ENCODE measurements at places on chromosomes 12 and 14. TPM values are rescaled to one million over a fixed set of nuclear protein-coding genes. Genes with fewer than 3 reads are reported as not detected.

DNA sequence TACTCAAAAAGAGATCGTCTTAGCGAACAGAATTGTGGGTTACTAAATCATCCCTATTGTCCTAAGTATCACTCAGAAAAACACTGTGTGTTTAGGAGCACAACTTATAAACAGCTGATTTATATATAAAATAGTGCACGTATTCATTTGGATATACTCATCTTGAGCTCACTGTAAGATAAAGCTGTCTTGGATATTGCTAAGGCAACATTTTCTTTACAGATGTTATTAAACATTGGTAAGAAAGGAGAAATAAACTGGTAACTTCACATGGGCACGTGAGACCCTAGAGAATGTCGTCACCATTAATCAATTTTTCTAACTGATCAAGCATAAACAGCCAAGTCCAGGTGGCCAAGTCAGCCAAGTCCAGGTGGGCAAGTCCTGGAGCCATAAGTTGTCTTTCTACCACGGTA, 1.7 kb downstream of the PAWR start:
- DNase-seq, result no peak
- no peaks in the 10 kb centered on the region for H3K36me3 ChIP-seq
- H3K27ac ChIP-seq, result peak overlapping the region; percentile 84
- no peaks in the 10 kb centered on the region for H3K27me3 ChIP-seq
- H3K4me3 ChIP-seq, result peak overlapping the region; percentile 87
- H3K4me1 ChIP-seq, result peaks cover 4% of the 10 kb centered on the region

DNA sequence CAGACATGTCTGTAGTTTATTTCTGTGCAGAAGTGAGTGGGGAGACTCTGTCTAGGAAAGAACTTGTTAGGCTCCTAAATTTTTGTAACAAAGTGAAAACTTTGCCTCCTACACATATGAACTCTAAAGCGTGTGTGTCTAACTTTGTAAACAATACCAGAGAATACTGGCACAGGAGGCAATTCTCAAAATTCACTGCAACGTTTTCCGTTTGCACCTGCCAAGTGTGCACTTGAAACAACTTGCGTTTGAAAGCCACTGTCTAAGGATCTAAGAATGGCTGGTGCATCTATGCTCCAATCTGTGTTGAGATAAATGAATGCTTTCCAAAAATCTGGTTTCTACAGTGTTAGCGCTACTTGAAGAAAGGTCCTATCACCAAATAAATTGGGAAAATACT, 15.3 kb downstream of the GRIP1 start:
- DNase-seq, result no peak
- no peak overlapping the region for H3K4me3 ChIP-seq
- no peaks in the 10 kb centered on the region for H3K27me3 ChIP-seq
- H3K36me3 ChIP-seq, result no peaks in the 10 kb centered on the region
- peaks cover 9% of the 10 kb centered on the region for H3K4me1 ChIP-seq

DNA sequence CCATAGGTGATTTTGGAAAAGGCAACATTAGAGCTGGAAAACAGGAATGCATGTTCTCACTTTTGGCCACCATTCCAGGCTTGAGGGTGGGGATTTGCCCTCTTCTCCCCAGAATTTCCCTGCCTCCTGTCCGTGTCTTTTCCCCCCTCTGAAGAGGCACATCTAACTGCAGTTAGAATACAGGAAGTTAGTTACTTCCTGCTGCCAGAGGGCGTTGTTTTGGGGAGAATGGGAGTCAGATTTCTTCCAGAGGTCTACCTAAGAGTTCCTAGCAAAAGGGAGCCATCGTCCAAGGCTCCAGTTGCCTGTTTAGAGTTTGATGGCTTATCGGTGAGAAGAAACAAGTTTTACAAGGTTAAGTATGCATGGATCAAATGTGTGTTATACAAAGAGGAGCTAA, 112.8 kb upstream of the IGF1 start:
- H3K27me3 ChIP-seq, result no peaks in the 10 kb centered on the region
- DNase-seq, result no peak
- no peaks in the 10 kb centered on the region for H3K4me1 ChIP-seq
- H3K27ac ChIP-seq, result no peak overlapping the region
- no peaks in the 10 kb centered on the region for H3K36me3 ChIP-seq

DNA sequence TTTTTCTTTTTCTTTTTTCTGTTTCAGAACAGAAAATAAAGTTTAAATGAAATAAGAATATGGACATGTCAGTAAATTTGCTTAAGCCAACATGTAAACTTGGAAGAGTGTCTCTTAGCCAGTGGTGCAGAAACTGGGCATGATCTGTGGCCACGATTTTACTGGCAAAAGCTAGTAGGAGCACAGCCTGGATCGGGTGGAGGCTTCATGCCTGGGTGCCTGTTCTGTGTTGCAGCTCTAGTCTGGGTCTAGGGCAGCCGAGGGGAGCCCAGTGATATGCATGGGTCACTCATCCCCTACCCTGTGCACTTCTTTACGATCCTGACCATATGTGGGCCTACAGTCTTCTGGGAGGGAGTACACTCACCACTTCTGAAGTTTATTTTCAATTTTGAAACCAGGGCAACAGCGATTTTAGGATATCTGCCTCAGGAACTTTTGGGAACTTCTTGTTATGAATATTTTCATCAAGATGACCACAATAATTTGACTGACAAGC, 45.6 kb upstream of the SMCO2 start:
- H3K4me3 ChIP-seq, result no peak overlapping the region
- no peak for DNase-seq
- H3K36me3 ChIP-seq, result no peaks in the 10 kb centered on the region
- no peaks in the 10 kb centered on the region for H3K27me3 ChIP-seq
- H3K4me1 ChIP-seq, result no peaks in the 10 kb centered on the region

DNA sequence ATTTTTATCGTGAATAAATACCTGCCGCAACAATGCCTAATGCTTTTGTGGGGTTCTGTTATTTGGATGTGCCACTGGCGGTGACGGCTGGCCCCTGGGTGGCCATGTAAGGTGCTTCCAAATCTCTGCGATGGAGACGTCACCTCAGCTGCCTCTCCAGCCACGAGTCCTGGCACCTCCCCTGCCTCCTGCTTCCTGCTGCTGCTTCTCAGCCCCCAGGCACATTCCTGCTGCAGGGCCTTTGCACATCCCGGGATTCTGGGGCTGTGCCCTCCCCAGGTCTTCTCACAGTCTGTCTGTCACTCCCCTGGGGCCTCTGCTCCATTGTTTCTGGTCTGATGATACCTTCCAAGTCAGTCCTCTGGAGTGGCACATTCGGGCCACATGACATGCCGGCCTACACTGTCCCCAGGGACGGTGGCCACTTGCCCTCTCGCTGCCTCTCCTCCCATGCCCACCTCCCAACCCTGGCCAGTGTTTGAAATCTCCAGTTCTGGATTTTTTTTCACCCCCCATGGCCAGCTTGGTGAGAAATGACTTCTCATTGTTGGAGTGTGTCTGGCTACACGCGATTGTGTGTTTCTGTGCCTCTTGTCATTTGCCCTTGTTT, 151.8 kb downstream of the KIF26A start:
- H3K27ac ChIP-seq, result no peak overlapping the region
- H3K4me1 ChIP-seq, result no peaks in the 10 kb centered on the region
- H3K36me3 ChIP-seq, result no peaks in the 10 kb centered on the region
- no peaks in the 10 kb centered on the region for H3K27me3 ChIP-seq
- H3K4me3 ChIP-seq, result no peak overlapping the region
- DNase-seq, result peak; percentile 59

GRCh38 chr14:63800651-63801375, 52.0 kb upstream of the SYNE2 start:
- H3K4me1 ChIP-seq, result no peaks in the 10 kb centered on the region
- no peaks in the 10 kb centered on the region for H3K36me3 ChIP-seq
- H3K27ac ChIP-seq, result no peak overlapping the region
- no peaks in the 10 kb centered on the region for H3K27me3 ChIP-seq
- H3K4me3 ChIP-seq, result no peak overlapping the region

- H3K27me3 ChIP-seq, result no peaks in the 10 kb centered on the region
- H3K4me1 ChIP-seq, result peaks cover 14% of the 10 kb centered on the region
- DNase-seq, result peak; percentile 81
Observed at GRCh38 chr14:91317381-91318308, 73.1 kb upstream of the GPR68 start.

GRCh38 chr12:112870267-112870980, 36.3 kb upstream of the OAS1 start:
- no peaks in the 10 kb centered on the region for H3K36me3 ChIP-seq
- no peak overlapping the region for H3K4me3 ChIP-seq
- H3K4me1 ChIP-seq, result no peaks in the 10 kb centered on the region
- H3K27ac ChIP-seq, result no peak overlapping the region
- DNase-seq, result no peak

GRCh38 chr12:47814539-47815170, 5.0 kb downstream of the HDAC7 start:
- no peaks in the 10 kb centered on the region for H3K36me3 ChIP-seq
- peaks cover 86% of the 10 kb centered on the region for H3K4me1 ChIP-seq
- no peaks in the 10 kb centered on the region for H3K27me3 ChIP-seq
- DNase-seq, result no peak

- no peaks in the 10 kb centered on the region for H3K36me3 ChIP-seq
- H3K4me3 ChIP-seq, result no peak overlapping the region
- no peaks in the 10 kb centered on the region for H3K4me1 ChIP-seq
Observed at GRCh38 chr12:90038289-90038688, 329.7 kb upstream of the ATP2B1 start.

- H3K4me3 ChIP-seq, result no peak overlapping the region
- no peaks in the 10 kb centered on the region for H3K27me3 ChIP-seq
- no peaks in the 10 kb centered on the region for H3K4me1 ChIP-seq
- no peak overlapping the region for H3K27ac ChIP-seq
Observed at GRCh38 chr12:5578775-5579174, 146.9 kb downstream of the NTF3 start.

DNA sequence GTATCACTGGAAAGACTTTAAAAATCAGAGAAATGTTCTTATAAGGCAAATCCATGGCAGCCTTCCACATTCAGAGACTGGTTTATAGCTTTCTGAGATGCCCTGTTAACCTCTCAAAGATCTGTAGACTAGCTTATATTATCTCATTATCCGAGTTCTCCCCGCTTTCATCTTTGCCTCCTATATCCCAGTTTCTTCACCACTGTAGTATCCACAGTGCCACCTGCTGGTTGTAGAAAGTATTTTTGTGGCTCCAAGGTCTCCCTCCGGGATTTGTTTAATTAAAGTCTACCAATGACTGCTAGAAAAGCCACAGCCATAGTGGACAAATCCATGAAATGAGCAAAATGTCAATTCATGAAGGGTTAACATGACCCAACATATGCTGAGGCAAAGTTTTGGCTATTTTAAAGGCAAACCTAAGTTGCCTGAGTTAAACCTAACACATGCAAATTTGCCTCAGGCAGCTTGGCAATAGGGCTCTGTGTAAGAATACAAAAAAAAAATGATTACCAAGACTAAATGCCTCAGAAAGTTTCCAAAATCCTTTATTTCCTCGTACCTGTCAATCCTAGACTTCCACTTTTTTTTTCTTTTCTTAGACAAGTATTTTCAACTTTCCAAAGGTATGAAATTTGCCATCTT, 218.8 kb upstream of the BMP4 start:
- peak; percentile 74 for DNase-seq
- no peaks in the 10 kb centered on the region for H3K27me3 ChIP-seq
- peaks cover 3% of the 10 kb centered on the region for H3K4me1 ChIP-seq
- no peaks in the 10 kb centered on the region for H3K36me3 ChIP-seq
- no peak overlapping the region for H3K4me3 ChIP-seq

GRCh38 chr14:65001723-65002122, 15.0 kb downstream of the FNTB start:
- H3K36me3 ChIP-seq, result no peaks in the 10 kb centered on the region
- no peaks in the 10 kb centered on the region for H3K27me3 ChIP-seq
- peaks cover 35% of the 10 kb centered on the region for H3K4me1 ChIP-seq
- no peak overlapping the region for H3K4me3 ChIP-seq
- H3K27ac ChIP-seq, result no peak overlapping the region

DNA sequence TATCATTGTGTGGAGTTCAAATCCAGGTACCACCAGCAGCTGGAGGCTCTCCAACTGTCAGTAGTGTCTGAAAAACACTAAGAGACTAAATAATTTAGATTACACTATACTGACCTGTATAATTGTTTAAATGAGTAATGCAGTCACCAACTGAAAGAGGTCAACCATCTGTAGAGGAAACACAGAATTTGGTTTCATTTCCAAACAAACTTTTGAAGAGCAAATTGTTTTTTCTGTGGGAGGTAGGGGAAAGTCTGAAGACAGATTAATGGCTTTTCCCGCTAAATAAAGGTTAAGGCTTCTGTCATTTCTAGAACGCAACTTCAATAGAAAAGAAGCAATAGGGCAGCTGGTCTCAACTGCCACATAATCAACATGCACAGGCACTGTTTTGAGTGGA, 462.6 kb downstream of the PRKD1 start:
- H3K27ac ChIP-seq, result no peak overlapping the region
- no peaks in the 10 kb centered on the region for H3K36me3 ChIP-seq
- H3K4me3 ChIP-seq, result no peak overlapping the region
- H3K27me3 ChIP-seq, result no peaks in the 10 kb centered on the region
- H3K4me1 ChIP-seq, result no peaks in the 10 kb centered on the region

- no peak overlapping the region for H3K4me3 ChIP-seq
- H3K27me3 ChIP-seq, result no peaks in the 10 kb centered on the region
- H3K36me3 ChIP-seq, result no peaks in the 10 kb centered on the region
- no peak for DNase-seq
Observed at GRCh38 chr12:104603545-104603973, 146.8 kb downstream of the CHST11 start.

DNA sequence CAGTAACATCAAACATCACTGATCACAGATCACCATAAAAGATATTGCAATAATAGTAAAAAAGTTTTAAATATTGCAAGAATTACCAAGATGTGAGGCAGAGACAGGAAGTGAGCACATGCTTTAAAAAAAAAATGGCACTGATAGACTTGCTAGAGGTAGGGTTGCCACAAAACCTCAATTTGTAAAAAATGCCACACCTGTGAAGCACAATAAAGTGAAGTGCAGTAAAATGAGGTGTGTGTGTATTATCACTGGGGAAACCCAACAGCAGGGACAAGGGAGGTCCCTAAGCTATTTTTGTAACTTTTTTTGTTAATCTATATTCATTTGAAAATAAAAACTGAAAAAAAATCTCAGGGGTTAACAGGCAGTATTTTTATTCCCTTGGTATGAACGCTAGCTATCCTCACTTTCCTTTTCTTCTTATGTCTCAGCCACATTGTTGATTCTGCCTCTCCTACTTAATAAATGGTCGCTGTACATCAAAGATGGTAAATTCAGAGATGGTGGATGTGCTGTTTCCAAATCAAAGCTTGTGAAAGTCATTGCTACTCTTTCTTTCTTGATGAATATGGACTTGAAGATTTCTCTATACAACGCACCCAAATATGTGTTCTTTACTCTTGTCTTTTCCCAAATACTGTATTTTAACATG, 14.0 kb upstream of the KLRD1 start:
- no peaks in the 10 kb centered on the region for H3K4me1 ChIP-seq
- no peak overlapping the region for H3K4me3 ChIP-seq
- no peak overlapping the region for H3K27ac ChIP-seq
- no peaks in the 10 kb centered on the region for H3K27me3 ChIP-seq
- no peak for DNase-seq
- H3K36me3 ChIP-seq, result no peaks in the 10 kb centered on the region

Gene MMP19
- polyA plus RNA-seq, result 15.8 TPM

Gene NKX2-8
- not detected for polyA plus RNA-seq

Gene LRP1-AS
- polyA plus RNA-seq, result not detected

Gene DDN
- polyA plus RNA-seq, result 0.08 TPM

Gene OR6S1
- polyA plus RNA-seq, result not detected

Gene NTS
- 4.2 TPM for polyA plus RNA-seq

Gene PAPLN
- 22.9 TPM for polyA plus RNA-seq

Gene OR6C2
- not detected for polyA plus RNA-seq

Measured in adrenal gland (tissue), 19 donors.